ENCODE measurements at places on chromosomes 2 and 18. TPM values are rescaled to one million over a fixed set of nuclear protein-coding genes. Genes with fewer than 3 reads are reported as not detected.

- H3K4me3 ChIP-seq = no peak overlapping the region
- no peak overlapping the region for H3K27ac ChIP-seq
- H3K36me3 ChIP-seq = no peaks in the 10 kb centered on the region
Measured at GRCh38 chr2:28119631-28120030, 229.1 kb downstream of the BABAM2 start.

DNA sequence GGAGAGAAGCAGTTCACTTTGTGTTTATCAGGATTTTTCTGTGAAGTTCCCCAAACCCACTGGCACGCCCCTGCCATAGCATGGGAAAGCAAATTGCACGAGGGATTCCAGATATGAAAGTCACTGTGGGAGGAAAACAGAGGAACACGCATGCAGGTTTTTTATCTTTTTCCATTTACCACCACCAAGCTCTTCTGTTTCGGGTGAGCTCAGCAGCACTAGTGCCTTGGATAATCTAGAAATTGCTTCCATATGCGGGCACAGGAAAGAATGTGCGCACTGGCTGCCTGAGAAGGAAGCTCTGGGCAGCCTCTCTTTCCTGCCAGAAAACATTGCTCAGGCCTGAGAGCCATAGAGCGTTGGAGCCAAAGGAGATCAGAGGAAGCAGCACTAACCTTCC, 65.9 kb upstream of the WIPF1 start:
- H3K4me3 ChIP-seq = no peak overlapping the region
- no peaks in the 10 kb centered on the region for H3K36me3 ChIP-seq
- H3K4me1 ChIP-seq = peaks cover 15% of the 10 kb centered on the region
- H3K27me3 ChIP-seq = no peaks in the 10 kb centered on the region
- no peak for DNase-seq

CHST10 gene
- 10.0 TPM for total RNA-seq

MALL gene
- total RNA-seq = 5.2 TPM

- H3K27ac ChIP-seq = peak overlapping the region; percentile 99
- H3K36me3 ChIP-seq = no peaks in the 10 kb centered on the region
- no peak overlapping the region for H3K4me3 ChIP-seq
- peaks cover 5% of the 10 kb centered on the region for H3K4me1 ChIP-seq
Measured at GRCh38 chr2:26913999-26914658, 56.3 kb upstream of the MAPRE3 start.

CAD gene
- 127 TPM for total RNA-seq

DNA sequence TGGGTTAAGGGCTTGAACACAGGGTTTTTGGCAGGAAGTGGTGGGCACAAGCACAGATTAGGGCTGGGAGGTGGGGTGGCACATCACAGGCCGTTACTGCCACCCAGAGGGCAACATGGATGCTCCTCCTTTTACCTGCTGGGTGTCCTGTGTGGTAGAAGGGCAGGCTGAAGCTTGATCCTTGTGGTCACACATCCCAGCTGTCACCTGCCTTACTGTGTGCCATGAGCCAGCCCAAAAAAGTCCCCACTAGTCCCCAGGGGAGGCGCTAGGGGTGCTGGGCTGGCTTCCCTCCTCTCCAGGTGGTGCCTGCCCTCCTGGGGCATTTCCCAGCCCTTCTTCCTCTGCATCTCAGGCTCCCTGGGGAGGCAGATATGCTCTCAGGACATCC, 50.5 kb upstream of the ALPP start:
- H3K4me3 ChIP-seq = no peak overlapping the region
- no peaks in the 10 kb centered on the region for H3K36me3 ChIP-seq
- peak; percentile 54 for DNase-seq
- H3K4me1 ChIP-seq = peaks cover 5% of the 10 kb centered on the region
- H3K27ac ChIP-seq = no peak overlapping the region

GRCh38 chr2:2581331-2582159, 250.5 kb upstream of the MYT1L start:
- no peaks in the 10 kb centered on the region for H3K36me3 ChIP-seq
- DNase-seq = peak; percentile 34
- H3K4me3 ChIP-seq = no peak overlapping the region
- no peaks in the 10 kb centered on the region for H3K27me3 ChIP-seq

BIN1 gene
- 41.7 TPM for total RNA-seq

- H3K4me1 ChIP-seq = peaks cover 7% of the 10 kb centered on the region
- no peaks in the 10 kb centered on the region for H3K36me3 ChIP-seq
- no peak overlapping the region for H3K27ac ChIP-seq
- DNase-seq = no peak
- H3K27me3 ChIP-seq = no peaks in the 10 kb centered on the region
- H3K4me3 ChIP-seq = no peak overlapping the region
Measured at GRCh38 chr2:166332106-166332505, 43.6 kb downstream of the SCN9A start.

GRCh38 chr2:79940364-79940763, 364.2 kb downstream of the LRRTM1 start:
- no peak overlapping the region for H3K27ac ChIP-seq
- no peak overlapping the region for H3K4me3 ChIP-seq
- DNase-seq = no peak
- H3K36me3 ChIP-seq = no peaks in the 10 kb centered on the region
- no peaks in the 10 kb centered on the region for H3K27me3 ChIP-seq

- no peaks in the 10 kb centered on the region for H3K36me3 ChIP-seq
- no peak for DNase-seq
- H3K4me1 ChIP-seq = no peaks in the 10 kb centered on the region
Measured at GRCh38 chr2:8086357-8086756, 595.5 kb upstream of the ID2 start.

GRCh38 chr2:38128653-38129052, 52.7 kb upstream of the CYP1B1 start:
- H3K4me1 ChIP-seq = no peaks in the 10 kb centered on the region
- no peaks in the 10 kb centered on the region for H3K36me3 ChIP-seq
- H3K27me3 ChIP-seq = no peaks in the 10 kb centered on the region
- H3K4me3 ChIP-seq = no peak overlapping the region
- no peak overlapping the region for H3K27ac ChIP-seq

DNA sequence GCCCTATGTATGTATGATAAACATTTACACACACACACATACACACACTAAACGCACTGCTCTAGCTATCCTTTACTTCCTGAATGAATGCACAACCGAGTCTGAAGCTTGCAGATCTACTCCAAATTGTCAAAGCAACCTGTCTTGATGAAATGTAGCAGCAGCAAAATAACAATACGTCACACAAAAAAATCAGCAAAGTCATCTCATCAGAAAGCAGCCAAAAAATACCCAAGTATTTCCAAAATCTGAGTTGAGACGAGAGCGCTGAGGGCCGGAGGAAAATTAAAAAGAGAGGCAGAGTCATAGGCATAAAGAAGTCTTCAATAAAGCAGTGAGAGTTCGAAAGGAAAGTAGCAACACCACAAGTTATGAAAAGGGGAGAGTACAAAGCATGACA, 67.7 kb downstream of the ZNF521 start:
- no peaks in the 10 kb centered on the region for H3K36me3 ChIP-seq
- H3K4me1 ChIP-seq = peaks cover 3% of the 10 kb centered on the region
- no peak overlapping the region for H3K4me3 ChIP-seq

DNA sequence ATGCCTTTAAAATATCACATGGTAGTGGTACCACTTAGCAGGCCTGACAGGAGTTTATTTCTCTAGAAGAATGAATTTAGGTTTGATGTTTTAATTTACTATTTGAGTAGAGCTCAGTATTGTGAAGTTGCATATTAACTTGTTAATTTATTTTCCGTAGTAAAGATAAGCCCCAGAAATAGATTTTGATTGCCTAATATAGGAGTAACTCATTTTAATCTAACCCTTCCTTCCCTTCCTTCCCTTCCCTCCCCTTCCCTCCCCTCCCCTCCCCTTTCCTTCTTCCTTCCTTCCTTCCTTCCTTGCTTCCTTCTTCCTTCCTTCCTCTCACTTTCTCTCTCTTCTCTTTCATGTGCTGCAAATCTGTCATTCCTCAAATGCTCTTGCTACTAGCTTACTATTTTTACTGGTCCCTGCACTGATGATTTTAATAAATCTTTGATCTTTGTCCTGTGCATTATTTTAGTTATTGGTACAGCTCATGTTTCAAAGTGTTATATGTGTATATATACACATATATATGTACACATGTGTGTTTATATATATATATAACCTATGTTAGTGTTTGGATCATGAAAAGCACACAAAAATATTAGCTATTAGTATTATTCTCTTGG, 862.6 kb upstream of the CNTNAP5 start:
- H3K27me3 ChIP-seq = no peaks in the 10 kb centered on the region
- no peak overlapping the region for H3K27ac ChIP-seq
- no peak overlapping the region for H3K4me3 ChIP-seq
- no peaks in the 10 kb centered on the region for H3K36me3 ChIP-seq
- no peaks in the 10 kb centered on the region for H3K4me1 ChIP-seq

DNA sequence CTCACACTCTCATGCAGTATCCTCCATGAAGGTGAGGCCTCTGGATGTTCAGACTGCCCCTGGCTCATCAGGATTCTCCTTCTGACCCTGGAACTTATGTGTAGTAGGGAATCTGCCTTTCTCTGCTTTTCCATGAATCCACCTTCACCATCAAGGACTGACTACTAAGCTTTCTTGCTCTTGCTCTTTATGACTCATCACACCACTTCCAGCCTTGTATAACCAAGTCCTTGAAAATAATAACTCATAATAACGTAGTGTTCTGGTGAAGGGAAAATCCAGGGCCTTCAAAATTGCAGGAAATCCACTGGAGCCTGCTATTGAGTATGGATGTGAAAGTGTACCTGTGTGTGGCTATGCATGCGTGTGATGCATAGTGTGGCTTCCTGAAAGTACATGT, 11.3 kb upstream of the KCNS3 start:
- no peaks in the 10 kb centered on the region for H3K4me1 ChIP-seq
- DNase-seq = no peak
- H3K27me3 ChIP-seq = no peaks in the 10 kb centered on the region
- no peak overlapping the region for H3K4me3 ChIP-seq
- H3K36me3 ChIP-seq = no peaks in the 10 kb centered on the region
- H3K27ac ChIP-seq = no peak overlapping the region

GRCh38 chr2:8998418-8999101, 4.9 kb downstream of the MBOAT2 start:
- H3K36me3 ChIP-seq = no peaks in the 10 kb centered on the region
- no peak overlapping the region for H3K27ac ChIP-seq
- DNase-seq = no peak
- H3K4me1 ChIP-seq = no peaks in the 10 kb centered on the region

CD28 gene
- total RNA-seq = not detected

COL6A3 gene
- total RNA-seq = 1.2 TPM

GRCh38 chr2:16441431-16441830, 224.2 kb downstream of the CYRIA start:
- no peaks in the 10 kb centered on the region for H3K27me3 ChIP-seq
- no peaks in the 10 kb centered on the region for H3K36me3 ChIP-seq
- H3K4me3 ChIP-seq = no peak overlapping the region
- DNase-seq = no peak
- no peak overlapping the region for H3K27ac ChIP-seq

GRCh38 chr2:85278361-85278760, 49.4 kb downstream of the TGOLN2 start:
- H3K27ac ChIP-seq = no peak overlapping the region
- H3K4me3 ChIP-seq = no peak overlapping the region
- no peaks in the 10 kb centered on the region for H3K27me3 ChIP-seq
- peaks cover 12% of the 10 kb centered on the region for H3K36me3 ChIP-seq
- peaks cover 6% of the 10 kb centered on the region for H3K4me1 ChIP-seq

UGT1A10 gene
- not detected for total RNA-seq

TMEM17 gene
- 2.1 TPM for total RNA-seq

- H3K4me1 ChIP-seq = no peaks in the 10 kb centered on the region
- no peak for DNase-seq
Measured at GRCh38 chr2:197515315-197515738, 539 bp upstream of the MOB4 start.

Data from endodermal cell (in vitro differentiated cells).